Stimulated activated CD4-positive, alpha-beta T cell treated with anti-CD3 and anti-CD28 coated beads, TNF-alpha, amount 100 ng/mL, for 1 hour (primary cell): ENCODE measurements at places on chromosomes 5 and 9.

GRCh38 chr5:135439231-135440205, 7.6 kb downstream of the DCANP1 start:
- DNase-seq, result no peak

GRCh38 chr5:129114539-129115193, 20.1 kb downstream of the ISOC1 start:
- no peak for DNase-seq

- DNase-seq, result no peak
These were observed 6.6 kb upstream of the PCSK1 start for GRCh38 chr5:96439477-96440184.

GRCh38 chr5:128144491-128144890, 60.9 kb downstream of the SLC12A2 start:
- no peak for DNase-seq

GRCh38 chr9:111020594-111020993, 17.7 kb downstream of the LPAR1 start:
- no peak for DNase-seq

GRCh38 chr9:95891067-95891671, 15.7 kb downstream of the ERCC6L2 start:
- DNase-seq, result no peak

DNA sequence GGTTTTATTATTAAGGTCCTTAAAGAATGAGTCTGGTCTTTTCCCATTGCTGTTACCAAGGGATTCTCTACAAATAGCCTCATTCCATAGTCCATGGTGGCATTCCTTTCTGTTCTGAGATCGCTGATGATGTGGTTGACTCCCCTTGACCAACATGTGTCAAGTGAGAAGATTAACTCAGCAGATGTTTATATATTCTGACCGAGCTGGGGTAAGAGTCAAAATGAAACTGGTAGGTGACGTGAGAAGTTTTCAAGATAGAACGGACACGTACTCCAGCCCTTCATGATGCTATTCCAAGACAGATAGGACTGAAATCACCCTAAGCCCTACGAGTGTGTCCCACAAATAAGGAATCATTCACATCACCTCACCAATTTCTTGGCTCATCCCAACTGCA, 155.5 kb upstream of the WWC1 start:
- no peak for DNase-seq

GRCh38 chr5:123809594-123810221, 297.7 kb downstream of the CSNK1G3 start:
- DNase-seq, result no peak

- DNase-seq, result no peak
These were observed 5.1 kb upstream of the TSLP start for GRCh38 chr5:111066261-111066938.
